GM12892 (cell line): ENCODE measurements at places on chromosomes 13 and 19.

DNA sequence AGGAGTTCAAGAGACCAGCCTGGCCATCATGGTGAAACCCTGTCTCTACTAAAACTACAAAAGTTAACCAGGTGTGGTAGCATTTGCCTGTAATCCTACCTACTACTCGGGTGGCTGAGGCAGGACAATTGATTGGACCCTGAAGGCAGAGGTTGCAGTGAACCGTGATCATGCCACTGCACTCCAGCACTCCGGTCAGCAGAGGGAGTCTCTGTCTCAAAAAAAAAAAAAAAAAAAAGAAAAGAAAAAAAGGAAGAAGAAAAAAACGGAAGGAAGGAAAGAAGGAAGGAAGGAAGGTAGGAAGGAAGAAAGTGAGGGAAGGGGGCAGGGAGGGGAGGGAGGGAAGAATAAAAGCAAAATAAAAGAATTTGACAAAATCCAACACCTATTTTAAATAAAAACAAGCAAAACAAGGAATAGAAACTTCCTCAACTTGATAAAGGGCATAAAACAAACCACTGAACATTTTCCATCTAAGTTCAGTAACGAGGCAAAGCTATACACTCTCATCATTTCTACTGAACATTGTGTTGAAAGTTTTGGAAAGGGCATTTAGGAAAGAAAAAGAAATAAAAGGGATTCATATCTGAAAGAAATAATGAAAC, 411.6 kb upstream of the SLITRK5 start:
- no peak for DNase-seq

DNA sequence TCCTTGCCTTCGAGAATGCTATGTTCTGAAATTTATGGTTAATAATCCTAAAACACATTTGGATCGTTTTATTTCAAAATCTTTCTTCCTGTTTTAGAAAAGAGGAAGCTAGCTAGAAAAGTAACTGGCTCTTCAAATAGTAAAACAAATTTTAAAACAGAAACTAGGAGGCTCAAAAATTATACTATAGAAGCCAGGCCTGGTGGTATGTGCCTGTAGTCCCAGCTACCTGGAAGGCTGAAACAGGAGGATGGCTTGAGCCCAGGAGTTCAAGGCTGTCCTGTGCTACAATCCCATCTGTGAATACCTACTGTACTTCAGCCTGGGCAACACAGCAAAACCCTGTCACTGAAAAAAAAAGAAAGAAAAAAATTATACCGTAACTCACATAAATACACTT, 57.9 kb downstream of the ELF1 start:
- DNase-seq = no peak

DNA sequence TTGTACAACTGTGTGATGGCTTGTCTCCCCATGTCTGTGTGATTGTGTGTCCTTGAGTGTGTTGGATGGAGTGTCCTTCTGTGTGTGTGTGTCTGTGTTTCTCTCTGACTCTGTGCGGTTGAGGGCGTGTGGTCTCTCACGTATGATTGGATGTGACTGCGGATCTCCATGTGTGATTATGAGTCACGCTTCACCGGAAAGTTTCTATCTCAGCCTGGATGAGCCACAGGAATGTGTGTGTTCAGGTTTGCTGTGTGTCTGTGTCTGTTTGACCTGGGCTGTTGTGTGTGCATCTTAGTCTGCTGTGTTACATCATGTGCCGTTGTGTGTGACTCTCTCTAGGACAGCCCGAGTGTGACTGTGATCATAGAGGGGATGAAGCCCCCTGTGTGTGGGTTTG, 15.5 kb upstream of the ZNF835 start:
- DNase-seq = no peak

- no peak for DNase-seq
Observed at GRCh38 chr19:39362682-39363657, 20.7 kb downstream of the SAMD4B start.

DNA sequence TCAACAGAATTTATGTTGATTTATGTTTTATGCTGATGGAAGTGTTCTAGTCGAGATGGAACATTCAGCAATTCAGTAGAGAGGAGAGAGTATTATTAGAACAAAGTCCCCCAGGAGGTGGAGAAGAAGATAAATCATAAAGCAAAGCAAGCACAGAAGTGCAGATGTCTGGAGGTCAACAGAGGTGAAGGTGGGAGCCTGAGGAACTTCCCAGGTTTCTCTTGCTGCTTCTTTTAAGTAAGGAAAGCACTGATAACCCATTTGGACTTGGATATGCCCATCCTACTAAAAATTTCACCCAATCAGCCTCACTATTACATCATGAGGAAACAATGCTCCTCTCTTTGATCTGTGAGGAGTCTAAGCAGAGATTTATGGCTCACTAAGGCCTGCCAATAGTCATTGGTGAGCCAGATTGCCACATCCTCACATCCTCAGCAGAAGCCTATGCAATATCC, 98.8 kb downstream of the EPSTI1 start:
- DNase-seq = no peak

DNA sequence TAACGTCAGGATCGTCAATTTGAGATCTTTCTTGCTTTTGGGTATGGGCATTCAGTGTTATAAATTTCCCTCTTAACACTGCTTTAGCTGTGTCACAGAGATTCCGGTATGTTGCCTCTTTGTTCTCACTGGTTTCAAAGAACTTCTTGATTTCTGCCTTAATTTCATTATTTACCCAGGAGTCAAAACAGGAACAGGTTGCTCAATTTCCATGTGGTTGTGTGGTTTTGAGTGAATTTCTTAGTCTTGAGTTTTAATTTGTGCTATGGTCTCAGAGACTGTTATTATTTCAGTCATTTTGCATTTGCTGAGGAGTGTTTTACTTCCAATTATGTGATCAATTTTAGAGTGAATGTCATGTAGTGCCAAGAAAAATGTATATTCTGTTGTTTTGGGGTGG, 153.1 kb downstream of the PCDH17 start:
- DNase-seq = no peak

DNA sequence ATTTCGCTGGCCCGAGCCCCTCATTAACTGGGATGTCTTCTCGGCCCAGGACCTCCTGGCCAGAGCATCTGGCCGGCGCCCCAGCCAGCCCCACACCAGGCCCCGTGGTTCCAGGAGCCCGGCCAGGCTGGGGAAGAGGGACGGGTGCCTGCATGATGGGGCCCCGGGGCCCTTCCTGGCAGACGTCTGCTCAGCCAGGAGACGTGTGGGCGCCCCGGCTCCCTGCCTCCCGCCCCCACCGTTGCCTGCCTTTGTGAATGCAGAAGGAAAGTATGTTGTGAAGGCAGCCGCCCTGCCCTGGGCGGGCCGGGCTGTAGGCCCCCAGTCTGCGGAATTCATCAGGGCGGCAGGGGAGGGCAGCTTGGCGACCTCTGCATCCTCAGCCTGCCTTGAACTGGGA, 4.4 kb upstream of the COMP start:
- peak; percentile 35 for DNase-seq

DNA sequence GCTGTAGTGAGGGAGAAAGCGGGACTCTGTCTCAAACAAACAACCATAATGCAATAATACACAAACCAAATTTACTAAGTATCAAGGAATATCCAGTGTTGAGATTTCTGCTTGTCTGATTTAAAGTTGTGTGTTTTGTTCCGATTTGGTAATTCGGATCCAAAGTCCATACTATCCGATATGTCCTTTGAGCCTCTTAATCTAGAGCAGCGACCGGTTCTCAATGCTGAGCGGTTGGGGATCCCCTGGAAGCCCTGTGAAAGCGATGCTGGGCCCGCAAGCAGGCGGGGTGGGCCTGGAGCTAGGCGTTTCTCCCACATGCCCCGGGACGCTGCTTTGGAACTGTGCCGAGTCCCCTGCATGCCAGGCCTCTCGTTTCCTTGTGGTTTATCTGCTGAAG, 20.2 kb downstream of the C19orf44 start:
- no peak for DNase-seq

DNA sequence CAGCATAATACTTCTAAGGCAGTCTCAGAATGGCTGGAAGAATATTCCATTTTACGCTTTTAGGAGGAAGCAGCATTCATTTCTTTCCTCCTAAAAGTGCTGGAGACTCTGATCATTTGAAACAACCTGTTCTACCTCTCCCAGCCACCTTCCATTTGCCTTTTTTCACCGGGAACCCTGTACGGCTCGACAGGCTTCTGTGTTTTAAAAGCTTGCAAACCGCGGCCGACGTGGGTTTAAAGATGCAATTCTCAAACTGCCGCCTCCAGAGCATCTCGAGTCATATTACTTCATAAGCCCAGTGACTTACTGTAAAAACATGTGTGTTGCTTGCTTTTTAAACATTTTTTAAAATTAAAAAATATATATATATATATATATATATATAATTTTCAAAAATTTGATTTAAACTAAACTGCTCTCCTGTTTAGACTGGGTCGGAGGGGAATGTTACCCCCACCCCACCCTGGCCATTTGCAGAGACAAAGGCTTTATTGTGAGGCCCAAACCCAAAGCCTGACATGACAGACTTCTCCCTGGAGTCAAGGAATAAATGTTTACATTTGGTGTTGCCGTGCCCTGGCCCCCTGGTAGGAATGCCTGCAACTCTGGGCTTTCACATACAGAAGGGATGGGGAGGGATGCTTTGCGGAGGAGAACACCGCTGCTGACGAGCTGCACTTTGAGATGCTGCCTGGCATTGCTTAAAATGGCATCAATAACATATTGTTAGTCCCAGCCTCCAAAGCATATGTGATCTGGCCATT, 30.4 kb downstream of the ZNF536 start:
- DNase-seq = no peak

- no peak for DNase-seq
Observed at GRCh38 chr13:48424212-48424611, 11.3 kb upstream of the LPAR6 start.

- DNase-seq = no peak
Observed at GRCh38 chr13:72141855-72142519, 275.0 kb upstream of the DACH1 start.
